ENCODE measurements at places on chromosomes 12 and 14. TPM values are rescaled to one million over a fixed set of nuclear protein-coding genes. Genes with fewer than 3 reads are reported as not detected.
A peak's percentile ranks its signal among the peaks of the same experiment; 100 is the strongest.

The MTA1 gene
- 28.4 TPM for polyA plus RNA-seq

The SERPINA9 gene
- polyA plus RNA-seq = 0.64 TPM

The KLRG1 gene
- polyA plus RNA-seq = 1.4 TPM

DNA sequence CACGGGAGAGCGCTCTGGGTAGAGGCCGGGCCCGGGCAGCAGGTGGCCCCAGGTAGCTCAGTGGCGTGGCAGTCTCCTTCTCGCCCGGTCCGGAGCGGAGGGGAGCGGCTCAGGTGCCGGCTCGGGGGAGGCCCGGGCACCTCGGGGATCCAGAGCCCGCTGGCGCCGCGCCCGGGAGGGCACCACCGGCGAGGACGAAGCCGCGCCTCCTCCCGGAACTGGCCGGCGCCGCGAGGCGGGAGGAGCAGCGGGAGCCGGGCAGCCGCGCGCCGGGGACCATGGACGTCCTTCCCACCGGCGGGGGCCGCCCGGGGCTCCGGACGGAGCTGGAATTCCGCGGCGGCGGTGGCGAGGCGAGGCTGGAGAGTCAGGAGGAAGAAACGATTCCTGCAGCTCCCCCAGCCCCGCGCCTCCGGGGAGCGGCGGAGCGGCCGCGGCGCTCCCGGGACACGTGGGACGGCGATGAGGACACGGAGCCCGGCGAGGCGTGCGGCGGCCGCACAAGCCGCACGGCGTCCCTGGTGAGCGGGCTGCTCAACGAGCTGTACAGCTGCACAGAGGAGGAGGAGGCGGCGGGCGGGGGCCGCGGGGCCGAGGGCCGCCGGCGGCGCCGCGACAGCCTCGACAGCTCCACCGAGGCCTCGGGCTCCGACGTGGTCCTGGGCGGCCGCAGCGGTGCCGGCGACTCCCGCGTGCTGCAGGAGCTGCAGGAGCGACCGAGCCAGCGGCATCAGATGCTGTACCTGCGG, 21.5 kb upstream of the GNS start:
- peaks cover 8% of the 10 kb centered on the region for H3K27me3 ChIP-seq
- peak overlapping the region; percentile 72 for H3K4me3 ChIP-seq
- peaks cover 2% of the 10 kb centered on the region for H3K4me1 ChIP-seq

DNA sequence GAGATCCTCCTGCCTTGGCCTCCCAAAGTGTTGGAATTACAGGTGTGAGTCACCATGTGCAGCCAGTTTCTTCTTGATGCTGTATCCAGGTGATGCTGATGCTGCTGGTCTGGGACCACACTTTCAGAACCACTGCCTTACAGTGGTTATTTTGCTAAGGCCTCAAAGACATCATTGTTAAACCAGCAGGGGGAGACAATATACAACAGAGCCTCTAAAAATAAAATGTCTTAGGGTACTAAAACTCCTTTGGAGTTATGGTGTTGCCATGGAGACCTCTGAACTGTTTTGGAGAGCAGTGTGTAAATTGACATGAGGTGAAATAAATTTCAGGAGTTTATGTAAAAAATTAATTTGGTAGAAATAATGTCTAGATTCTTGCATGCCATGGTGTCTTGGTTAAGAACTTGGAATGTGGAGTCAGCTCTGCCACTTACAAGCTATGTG, 1.1 kb upstream of the ARG2 start:
- no peaks in the 10 kb centered on the region for H3K4me1 ChIP-seq
- H3K36me3 ChIP-seq = no peaks in the 10 kb centered on the region
- no peak overlapping the region for H3K27ac ChIP-seq
- peak; percentile 74 for DNase-seq
- H3K4me3 ChIP-seq = no peak overlapping the region

DNA sequence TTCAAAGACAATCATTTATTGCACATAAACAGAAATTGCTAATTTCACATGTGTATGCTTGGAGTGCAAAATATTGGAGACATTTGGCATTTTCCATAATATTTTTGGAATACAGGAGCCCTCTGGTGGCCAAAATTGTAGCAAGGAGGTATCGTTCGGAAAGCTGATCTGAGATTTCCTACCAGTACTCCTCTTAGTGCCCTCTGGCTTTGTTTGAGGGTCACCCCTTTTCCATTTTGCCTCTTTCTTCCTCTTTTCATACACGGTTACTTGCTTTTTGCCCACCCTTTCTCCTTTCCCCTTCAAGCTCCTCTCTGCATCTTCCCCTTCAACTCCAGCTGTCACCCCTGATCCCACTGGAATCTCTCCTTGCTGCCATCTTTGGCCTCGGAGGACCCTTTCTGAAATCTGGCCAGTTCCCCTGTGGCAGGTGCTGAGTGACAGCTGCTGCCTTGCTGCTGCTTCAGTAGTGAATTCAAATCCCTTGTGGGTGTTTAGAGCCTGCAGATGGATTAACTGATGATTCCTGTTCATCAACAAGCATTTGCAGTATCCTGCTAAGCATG, 164.6 kb upstream of the PARP11 start:
- no peak overlapping the region for H3K27ac ChIP-seq
- no peak overlapping the region for H3K4me3 ChIP-seq
- no peaks in the 10 kb centered on the region for H3K4me1 ChIP-seq
- peak; percentile 64 for DNase-seq
- no peaks in the 10 kb centered on the region for H3K36me3 ChIP-seq

- no peaks in the 10 kb centered on the region for H3K27me3 ChIP-seq
- H3K4me3 ChIP-seq = no peak overlapping the region
- no peak overlapping the region for H3K27ac ChIP-seq
- H3K36me3 ChIP-seq = no peaks in the 10 kb centered on the region
- DNase-seq = no peak
These were observed 1058.9 kb downstream of the GALC start for GRCh38 chr14:86933958-86934595.

DNA sequence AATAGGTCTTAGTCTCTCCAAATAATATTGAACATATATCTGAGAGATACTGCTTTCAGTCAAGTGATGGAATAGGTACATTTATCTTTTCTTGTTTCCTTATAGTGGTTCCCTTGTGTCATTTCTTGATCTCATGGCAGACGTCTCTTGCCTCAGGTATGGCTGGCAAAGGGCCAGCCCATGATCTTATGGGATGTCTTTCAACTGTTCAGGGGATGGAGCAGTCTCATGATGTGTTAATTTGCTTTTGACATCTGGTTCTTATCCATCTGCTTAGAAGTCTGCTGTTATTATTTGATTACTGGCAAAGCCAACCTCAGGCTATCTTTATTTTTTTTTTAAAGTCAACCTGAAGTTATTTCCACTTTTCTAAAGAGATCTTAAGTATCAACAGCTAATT, 262.9 kb downstream of the TMEM117 start:
- no peaks in the 10 kb centered on the region for H3K4me1 ChIP-seq
- no peak overlapping the region for H3K4me3 ChIP-seq
- DNase-seq = no peak
